ENCODE measurements at places on chromosomes 5 and 9. TPM values are rescaled to one million over a fixed set of nuclear protein-coding genes. Genes with fewer than 3 reads are reported as not detected.

Gene RNF183
- total RNA-seq, result 0.43 TPM

DNA sequence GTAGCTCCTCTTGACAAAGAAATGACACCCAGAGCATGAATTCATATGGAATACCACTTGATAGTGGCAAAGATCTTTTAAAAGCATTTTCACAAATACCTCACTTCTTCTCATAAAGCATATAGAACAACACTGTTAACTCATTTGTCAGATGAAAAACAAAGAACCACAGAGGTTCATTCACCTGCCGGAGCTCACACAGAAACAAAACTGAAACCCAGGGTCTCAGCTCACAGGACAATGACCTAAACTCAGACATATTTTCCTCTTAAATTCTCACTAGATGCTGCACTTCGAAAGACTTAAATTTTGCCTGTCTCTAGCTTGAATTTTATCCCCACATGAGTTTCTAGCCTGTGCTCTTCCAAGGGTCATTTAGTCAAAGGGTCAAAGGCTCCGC is 339.0 kb downstream of the KCNN2 start:
- no peak overlapping the region for H3K27ac ChIP-seq
- H3K4me1 ChIP-seq, result no peaks in the 10 kb centered on the region
- no peak overlapping the region for H3K4me3 ChIP-seq
- no peaks in the 10 kb centered on the region for H3K36me3 ChIP-seq
- no peaks in the 10 kb centered on the region for H3K27me3 ChIP-seq
- no peak for DNase-seq

Gene FBN2
- 108 TPM for total RNA-seq

DNA sequence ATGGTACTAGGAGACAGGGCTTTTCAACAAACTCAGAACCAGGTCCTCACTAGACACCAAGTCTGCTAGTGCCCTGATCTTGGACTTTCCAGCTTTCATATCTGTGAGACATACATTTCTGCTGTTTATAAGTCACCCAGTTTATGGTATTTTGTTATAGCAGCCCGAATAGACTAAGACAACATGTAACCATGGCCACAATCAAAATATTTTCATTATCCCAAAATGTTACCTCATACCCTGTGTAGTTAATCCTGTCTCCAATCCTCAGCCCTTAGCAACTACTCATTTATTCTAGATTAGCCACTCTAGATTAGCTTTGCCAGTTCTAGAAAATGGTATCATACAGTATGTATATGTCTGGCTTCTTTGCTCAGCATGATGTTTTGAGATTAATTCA is 6.3 kb upstream of the ATG10 start:
- no peaks in the 10 kb centered on the region for H3K36me3 ChIP-seq
- no peak for DNase-seq
- no peaks in the 10 kb centered on the region for H3K4me1 ChIP-seq
- H3K27ac ChIP-seq, result no peak overlapping the region
- H3K27me3 ChIP-seq, result no peaks in the 10 kb centered on the region
- H3K4me3 ChIP-seq, result no peak overlapping the region

GRCh38 chr5:116738615-116739261 is 164.1 kb upstream of the SEMA6A start:
- peaks cover 12% of the 10 kb centered on the region for H3K4me1 ChIP-seq
- no peak overlapping the region for H3K4me3 ChIP-seq
- DNase-seq, result no peak
- peak overlapping the region; percentile 27 for H3K27ac ChIP-seq
- no peaks in the 10 kb centered on the region for H3K27me3 ChIP-seq
- H3K36me3 ChIP-seq, result no peaks in the 10 kb centered on the region

DNA sequence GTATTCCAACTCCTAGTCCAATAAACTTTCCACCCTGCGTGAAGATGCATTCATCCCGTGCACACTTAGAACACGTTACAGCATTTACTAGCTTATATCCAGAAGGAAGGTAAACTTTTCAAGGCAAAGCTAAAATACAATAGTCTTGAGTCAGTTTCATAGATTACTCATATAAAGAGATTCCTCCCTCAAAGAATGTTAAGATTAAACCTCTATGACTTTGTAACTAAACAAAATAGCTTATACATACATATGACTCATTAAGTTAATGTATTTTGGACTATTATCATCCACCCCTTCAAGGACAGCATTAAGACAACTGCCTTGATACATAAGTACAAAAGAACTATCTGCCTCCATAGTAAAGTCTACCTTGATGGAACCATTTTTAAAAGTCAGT is 36.1 kb downstream of the TLE1 start:
- peaks cover 38% of the 10 kb centered on the region for H3K4me1 ChIP-seq
- H3K27ac ChIP-seq, result no peak overlapping the region
- H3K27me3 ChIP-seq, result no peaks in the 10 kb centered on the region
- peaks cover 7% of the 10 kb centered on the region for H3K36me3 ChIP-seq
- no peak overlapping the region for H3K4me3 ChIP-seq

DNA sequence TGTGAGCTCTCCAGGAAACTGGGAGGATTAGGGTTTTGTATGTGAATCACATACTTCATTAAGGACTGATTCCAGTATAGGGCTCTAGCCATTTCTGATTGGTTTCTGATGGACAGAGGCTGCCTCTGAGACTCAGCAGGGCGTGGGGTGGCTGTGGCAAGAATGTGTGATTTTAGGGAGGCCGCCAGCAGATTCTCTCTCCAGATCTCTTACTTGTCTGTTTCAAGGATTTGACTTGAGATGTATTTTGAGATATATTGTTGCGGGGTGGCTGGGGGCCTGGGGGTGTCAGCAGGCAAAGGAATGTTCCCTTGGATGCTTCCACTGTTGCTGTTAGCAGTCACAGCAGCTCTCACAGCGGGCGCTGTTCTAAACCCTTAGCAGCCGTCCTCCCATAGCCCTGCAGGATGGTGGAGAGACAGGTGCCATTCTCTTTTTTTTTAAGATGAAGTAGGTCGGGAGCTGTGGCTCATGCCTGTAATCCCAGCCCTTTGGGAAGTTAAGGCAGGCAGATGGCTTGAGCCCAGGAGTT is 8.0 kb upstream of the HNRNPAB start:
- no peak overlapping the region for H3K27ac ChIP-seq
- no peaks in the 10 kb centered on the region for H3K4me1 ChIP-seq
- H3K4me3 ChIP-seq, result no peak overlapping the region
- no peak for DNase-seq
- H3K27me3 ChIP-seq, result no peaks in the 10 kb centered on the region

Gene SEMA6A
- total RNA-seq, result 68.6 TPM

Gene IL9
- not detected for total RNA-seq
